ENCODE measurements at places on chromosomes 5 and 9.

DNA sequence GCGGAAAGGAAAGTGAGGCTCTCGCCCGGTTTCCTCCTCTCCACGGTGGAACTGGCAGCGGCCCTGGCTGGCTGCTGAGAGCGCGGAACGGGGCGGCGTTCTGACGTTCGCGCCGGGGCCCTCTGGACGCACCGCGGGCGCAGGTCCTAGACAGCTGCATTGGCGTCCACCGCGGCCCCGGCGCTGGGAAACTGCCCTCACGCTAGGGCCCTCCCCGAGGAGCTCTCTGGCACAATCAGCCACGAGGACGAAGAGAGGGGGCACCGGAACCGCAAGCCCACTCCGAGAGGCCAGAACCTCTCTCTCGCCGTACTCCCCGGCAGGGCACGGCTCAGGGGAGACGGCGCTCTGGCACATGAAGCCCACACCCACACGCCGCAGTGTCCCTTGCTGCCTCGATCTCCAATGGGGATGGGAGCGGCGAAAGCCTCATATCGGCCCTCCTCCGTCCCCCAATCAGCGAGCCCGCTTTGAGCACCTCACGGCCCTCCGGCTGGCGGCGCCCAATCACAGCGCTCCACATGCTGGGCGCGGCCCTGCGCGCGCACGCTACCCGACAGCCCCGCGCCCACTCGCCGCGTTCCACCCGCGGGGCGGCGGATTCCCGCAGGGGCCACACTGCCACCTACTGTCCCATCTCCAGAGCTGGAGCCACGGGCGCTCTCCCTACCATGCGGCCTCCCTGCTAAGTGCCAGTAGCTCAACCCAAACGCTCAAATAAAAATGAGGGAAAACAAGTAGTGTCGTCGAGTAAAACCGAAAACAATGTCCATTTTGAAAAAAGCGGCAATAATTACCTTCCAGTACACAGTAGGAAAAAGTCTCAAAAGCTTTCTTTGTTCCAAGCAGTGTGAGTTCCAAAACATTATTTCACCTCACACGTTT lies 11.8 kb downstream of the MRPS27 start:
- DNase-seq, result peak; percentile 75

DNA sequence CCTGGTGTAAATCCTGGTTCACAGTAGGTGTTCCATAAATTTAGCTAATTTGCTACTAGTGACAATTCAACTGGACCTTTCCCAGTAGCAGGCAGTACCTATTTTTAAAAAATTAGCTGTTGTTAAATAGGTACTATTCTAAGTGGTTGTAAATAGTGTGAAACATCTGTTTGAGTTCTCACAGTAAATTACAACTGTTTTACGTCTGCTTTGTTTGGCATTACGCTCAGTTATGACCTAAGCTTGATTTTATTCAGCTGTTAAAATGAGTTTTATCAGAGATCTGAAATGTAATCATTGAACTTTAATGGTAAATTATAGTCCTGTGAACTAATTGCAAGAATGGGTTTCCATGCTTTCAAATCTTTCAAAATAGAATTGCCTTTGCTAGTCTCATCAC lies 93.9 kb downstream of the GPBP1 start:
- DNase-seq, result no peak

DNA sequence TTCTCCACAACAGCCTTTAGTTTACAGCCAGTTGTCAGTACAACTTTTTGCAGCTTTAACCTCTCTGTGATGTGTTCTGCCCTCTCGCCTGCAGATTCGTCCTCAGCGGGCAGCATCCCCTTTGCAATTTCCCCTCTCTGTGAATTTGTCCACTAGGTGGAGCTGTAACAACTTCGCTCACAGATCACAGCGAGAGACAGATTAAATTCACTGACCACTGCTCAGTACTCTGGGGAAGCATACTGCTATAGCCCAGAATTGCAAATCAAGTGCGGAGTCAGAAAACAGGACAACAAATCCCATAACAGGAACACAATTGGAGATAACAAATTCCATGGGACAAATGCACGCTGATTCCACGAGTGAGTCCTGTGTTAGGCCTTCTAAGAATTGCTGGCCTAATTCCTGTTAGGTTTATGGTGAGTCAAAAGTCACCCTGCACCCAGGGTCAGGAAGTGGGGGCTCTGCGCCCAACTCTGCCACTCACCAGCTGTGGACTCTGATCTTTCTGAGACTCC lies 2124.9 kb downstream of the MAT2B start:
- DNase-seq, result no peak

DNA sequence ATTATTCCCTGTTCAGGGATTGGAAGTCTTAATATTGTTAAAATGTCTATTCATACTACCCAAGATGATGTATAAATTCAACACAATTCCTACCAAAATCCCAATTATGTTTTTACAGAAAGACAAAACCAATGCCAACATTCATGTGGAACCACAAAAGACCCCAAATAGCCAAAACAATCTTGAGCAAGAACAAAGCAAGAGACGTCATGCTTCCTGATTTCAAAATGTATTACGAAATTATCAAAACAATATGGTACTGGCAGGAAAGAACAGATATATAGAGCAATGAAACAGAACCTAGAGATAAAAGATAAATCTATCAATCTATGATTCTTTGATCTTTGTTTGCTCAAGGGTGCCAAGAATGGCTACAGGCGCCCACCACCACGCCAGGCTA lies 237.9 kb downstream of the TAF11L14 start:
- no peak for DNase-seq
